Pancreas (tissue), 10 donors: ENCODE measurements at places on chromosomes 5 and 9.

DNA sequence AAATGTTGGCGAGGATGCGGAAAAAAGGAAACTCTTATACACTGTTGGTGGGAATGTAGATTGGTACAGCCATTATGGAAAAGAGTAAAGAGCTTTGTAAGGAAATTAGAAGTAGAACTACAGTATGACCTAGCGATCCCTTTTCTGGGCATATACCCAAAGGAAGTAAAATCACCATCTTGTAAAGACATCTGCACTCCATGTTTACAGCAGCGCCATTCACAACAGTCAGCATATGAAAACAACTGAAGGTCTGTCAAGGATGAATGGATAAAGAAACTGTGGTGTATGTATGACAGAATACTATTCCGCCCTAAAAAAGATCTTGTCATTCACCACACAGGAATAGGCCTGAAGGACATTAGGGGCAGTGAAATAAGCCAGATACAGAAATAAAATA lies 27.7 kb upstream of the SLC25A51 start:
- no peak overlapping the region for H3K27ac ChIP-seq
- no peak overlapping the region for H3K4me3 ChIP-seq
- no peak for DNase-seq
- no peaks in the 10 kb centered on the region for H3K4me1 ChIP-seq
- H3K36me3 ChIP-seq: no peaks in the 10 kb centered on the region
- H3K27me3 ChIP-seq: no peaks in the 10 kb centered on the region

DNA sequence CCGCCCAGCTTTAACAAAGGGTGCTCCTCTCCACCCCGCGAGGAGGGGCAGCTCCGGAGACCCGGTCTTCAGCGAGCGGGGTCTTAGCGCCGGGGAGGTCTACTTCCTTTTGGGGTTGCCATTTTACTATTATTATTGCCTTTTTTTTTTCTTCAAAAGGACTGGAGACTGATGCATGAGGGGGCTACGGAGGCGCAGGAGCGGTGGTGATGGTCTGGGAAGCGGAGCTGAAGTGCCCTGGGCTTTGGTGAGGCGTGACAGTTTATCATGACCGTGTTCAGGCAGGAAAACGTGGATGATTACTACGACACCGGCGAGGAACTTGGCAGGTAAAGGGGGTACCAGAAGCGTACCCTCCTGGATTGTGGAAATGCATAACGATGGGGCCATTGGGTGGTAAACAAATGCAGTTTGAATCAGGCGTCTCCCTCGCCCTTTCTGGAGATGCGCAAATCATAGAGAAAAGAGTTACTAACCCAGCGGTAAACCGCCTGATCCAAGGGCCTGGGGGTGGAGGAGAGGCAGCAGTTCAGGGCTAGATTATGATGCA lies 1.2 kb downstream of the DAPK1 start:
- DNase-seq: no peak
- no peaks in the 10 kb centered on the region for H3K27me3 ChIP-seq
- H3K36me3 ChIP-seq: no peaks in the 10 kb centered on the region
- peak overlapping the region; percentile 80 for H3K4me3 ChIP-seq

GRCh38 chr5:176793343-176793699 lies 17.0 kb upstream of the UNC5A start:
- H3K4me1 ChIP-seq: no peaks in the 10 kb centered on the region
- H3K27ac ChIP-seq: no peak overlapping the region
- no peak overlapping the region for H3K4me3 ChIP-seq

GRCh38 chr9:108775901-108776306 lies 79.9 kb downstream of the ACTL7B start:
- no peak overlapping the region for H3K4me3 ChIP-seq
- no peaks in the 10 kb centered on the region for H3K27me3 ChIP-seq
- no peak for DNase-seq
- H3K4me1 ChIP-seq: no peaks in the 10 kb centered on the region
- H3K36me3 ChIP-seq: no peaks in the 10 kb centered on the region

- no peaks in the 10 kb centered on the region for H3K4me1 ChIP-seq
- DNase-seq: no peak
- no peak overlapping the region for H3K27ac ChIP-seq
- no peaks in the 10 kb centered on the region for H3K27me3 ChIP-seq
- H3K36me3 ChIP-seq: no peaks in the 10 kb centered on the region
- no peak overlapping the region for H3K4me3 ChIP-seq
These were observed 34.8 kb downstream of the TRPC7 start for GRCh38 chr5:136330353-136331038.

DNA sequence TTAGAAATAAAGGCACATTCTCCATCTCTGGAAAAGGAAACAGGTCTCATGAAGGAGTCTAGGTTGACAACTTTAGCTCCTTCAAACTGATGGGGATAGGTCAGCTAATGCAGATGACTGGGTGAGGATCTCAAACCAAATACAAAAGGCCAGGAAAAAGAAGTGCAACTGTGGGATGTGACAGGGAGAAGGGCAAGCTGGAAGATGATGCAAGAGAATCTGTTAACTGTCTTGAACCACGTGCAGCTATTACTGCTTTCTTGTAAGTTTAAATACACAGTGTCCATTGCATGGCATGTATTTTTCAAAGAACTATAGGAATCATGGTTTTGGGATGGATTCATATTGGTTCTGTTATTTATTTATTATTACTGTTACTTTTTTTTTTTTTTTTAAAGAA lies 331.8 kb downstream of the NDUFS4 start:
- H3K36me3 ChIP-seq: no peaks in the 10 kb centered on the region
- H3K27ac ChIP-seq: no peak overlapping the region

GRCh38 chr9:75105841-75106240 lies 17.5 kb downstream of the OSTF1 start:
- no peaks in the 10 kb centered on the region for H3K27me3 ChIP-seq
- no peak for DNase-seq
- H3K36me3 ChIP-seq: no peaks in the 10 kb centered on the region
- H3K4me3 ChIP-seq: no peak overlapping the region
- peaks cover 14% of the 10 kb centered on the region for H3K4me1 ChIP-seq

DNA sequence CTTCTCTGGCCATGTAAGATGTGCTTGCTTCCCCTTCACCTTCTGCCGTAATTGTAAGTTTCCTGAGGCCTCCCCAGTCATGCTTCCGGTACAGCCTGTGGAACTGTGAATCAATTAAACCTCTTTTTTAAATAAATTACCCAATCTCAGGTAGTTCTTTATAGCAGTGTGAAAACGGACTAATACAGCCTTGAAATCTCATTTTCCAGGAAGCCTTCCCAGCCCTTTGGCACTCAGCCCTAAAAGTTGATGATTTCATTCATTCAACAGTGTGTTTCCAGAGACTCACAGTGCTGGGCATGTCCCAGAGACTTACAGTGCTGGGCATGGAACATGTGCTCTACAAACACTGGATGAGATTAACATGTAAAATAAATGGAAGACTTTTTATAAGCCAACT lies 135.8 kb downstream of the DCP2 start:
- DNase-seq: no peak
- no peaks in the 10 kb centered on the region for H3K36me3 ChIP-seq
- H3K27ac ChIP-seq: no peak overlapping the region
- no peak overlapping the region for H3K4me3 ChIP-seq
- no peaks in the 10 kb centered on the region for H3K27me3 ChIP-seq
- H3K4me1 ChIP-seq: no peaks in the 10 kb centered on the region

GRCh38 chr5:56876327-56876726 lies 33.1 kb upstream of the SETD9 start:
- H3K36me3 ChIP-seq: no peaks in the 10 kb centered on the region
- no peak overlapping the region for H3K4me3 ChIP-seq
- no peak for DNase-seq
- H3K4me1 ChIP-seq: no peaks in the 10 kb centered on the region
- no peaks in the 10 kb centered on the region for H3K27me3 ChIP-seq

DNA sequence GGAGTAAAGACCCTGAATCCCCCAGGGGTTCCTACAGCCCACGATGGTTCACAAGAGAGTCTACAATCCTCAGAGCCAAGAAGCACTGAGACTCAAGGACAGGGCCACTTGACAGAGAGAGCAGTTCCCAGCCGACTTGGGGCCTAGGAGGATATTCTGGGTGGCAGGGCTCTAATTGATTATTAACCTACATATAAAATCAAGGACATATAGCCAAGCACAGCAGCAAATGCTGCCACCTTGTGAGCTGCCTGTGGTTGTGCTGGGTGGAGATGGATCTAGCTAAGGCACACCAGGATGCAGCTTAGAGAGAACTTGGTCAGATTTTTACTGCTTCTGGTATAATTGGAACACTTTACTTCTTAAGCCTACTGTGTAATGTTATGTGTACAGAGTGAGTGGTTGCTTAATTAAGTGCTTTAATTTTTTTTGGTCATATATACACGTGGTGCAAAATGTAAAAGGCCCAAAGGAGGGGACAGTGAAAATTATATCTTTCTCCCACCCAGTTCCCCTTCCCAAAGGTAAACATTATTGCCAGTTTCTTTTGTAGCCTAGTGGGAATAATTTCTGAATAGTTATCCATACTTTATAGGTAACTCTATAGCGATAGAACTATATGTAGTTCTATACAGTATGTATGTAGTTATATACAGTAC lies 78.8 kb downstream of the F2RL2 start:
- no peaks in the 10 kb centered on the region for H3K36me3 ChIP-seq
- peaks cover 34% of the 10 kb centered on the region for H3K4me1 ChIP-seq
- H3K27me3 ChIP-seq: no peaks in the 10 kb centered on the region

DNA sequence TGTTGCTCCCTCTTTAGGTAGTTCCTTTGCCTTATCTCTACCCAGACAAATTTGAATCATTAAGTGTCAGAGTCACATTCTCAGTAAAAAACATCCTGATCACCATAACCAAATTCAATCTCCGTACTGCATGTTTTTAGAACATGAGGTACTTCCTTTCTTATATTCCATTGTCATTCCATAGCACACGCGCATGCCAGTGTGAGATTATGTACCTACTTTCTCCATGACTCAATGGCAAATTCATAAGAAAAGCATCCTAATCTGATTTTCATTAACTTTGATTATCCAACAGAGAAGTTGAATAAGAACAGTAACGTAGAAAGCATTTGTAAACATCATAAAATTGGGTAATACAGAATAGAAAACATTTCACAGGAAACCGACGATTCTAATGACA lies 1118.6 kb upstream of the CDH9 start:
- DNase-seq: no peak

GRCh38 chr5:135631391-135631790 lies 52.6 kb upstream of the CXCL14 start:
- H3K4me3 ChIP-seq: no peak overlapping the region
- no peak overlapping the region for H3K27ac ChIP-seq
- no peaks in the 10 kb centered on the region for H3K4me1 ChIP-seq
- H3K36me3 ChIP-seq: no peaks in the 10 kb centered on the region
- no peaks in the 10 kb centered on the region for H3K27me3 ChIP-seq

- DNase-seq: no peak
- no peaks in the 10 kb centered on the region for H3K4me1 ChIP-seq
- H3K27me3 ChIP-seq: no peaks in the 10 kb centered on the region
- no peak overlapping the region for H3K4me3 ChIP-seq
- no peaks in the 10 kb centered on the region for H3K36me3 ChIP-seq
- H3K27ac ChIP-seq: no peak overlapping the region
These were observed 54.7 kb downstream of the GLDC start for GRCh38 chr9:6590772-6591384.

DNA sequence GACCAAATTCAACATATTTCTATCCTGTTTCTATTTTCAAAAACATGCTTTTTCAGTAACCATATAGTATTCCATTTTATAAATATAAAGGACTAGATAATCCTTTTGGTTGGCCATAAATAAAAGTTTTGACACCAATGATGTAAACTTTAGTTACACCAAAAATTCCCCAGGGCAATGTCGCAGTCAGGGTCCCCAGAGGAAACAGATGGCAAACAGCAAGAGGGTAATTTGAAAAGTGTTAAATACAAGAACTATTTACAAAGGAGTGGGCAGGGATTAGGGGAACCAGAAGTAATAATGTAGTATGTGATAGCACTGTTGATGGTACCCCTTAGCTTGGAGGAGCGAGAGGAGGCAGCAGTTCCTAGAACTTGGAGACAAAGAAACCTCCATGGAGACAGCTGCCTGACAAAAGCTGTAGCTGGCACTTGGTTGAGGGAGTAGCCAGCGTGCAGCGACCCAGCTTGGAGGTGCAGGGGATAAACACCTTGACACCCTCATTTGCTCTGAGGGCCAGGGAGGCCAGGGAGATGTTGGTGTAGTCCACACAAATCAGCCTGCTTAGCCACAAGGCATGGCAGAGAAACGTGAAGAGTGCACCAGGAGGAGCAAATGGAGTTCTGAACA lies 18.3 kb upstream of the MSANTD3 start:
- no peak for DNase-seq
- H3K27ac ChIP-seq: no peak overlapping the region
- H3K4me1 ChIP-seq: no peaks in the 10 kb centered on the region
- no peak overlapping the region for H3K4me3 ChIP-seq

DNA sequence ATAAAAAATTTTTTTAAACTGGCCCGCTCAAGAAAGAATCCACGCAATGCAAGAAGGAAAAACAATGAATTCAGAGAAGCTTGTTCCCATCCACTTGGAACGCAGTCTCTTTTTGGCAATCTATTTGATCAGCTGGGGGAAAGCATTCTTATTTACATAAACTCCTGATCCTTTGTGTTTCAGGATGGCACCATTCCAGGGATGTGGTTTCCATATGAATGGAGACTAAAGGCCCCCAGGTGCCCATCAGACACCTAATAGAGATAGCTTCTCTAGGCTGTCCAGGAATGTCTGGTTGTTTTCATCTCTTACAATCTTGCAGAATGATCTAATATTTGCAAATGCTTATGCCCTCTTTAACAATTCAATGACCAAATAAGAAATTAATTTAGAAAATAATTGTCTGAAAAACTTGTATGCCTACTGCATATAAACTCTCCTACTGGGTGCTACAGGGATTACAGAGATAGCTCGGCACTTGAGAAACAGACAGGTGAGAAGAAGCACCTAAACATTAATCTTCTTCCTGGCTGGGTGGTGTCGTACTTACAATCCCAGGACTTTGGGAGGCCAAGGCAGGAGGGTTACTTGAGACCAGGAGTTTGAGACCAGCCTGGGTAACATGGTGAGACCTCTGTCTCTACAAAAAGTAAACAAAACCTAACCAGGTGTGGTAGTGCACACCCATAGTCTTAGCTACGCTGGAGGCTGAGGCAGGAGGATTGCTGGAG lies 3.0 kb upstream of the RASGRF2 start:
- no peak overlapping the region for H3K27ac ChIP-seq
- no peak overlapping the region for H3K4me3 ChIP-seq
- H3K36me3 ChIP-seq: no peaks in the 10 kb centered on the region
- no peaks in the 10 kb centered on the region for H3K27me3 ChIP-seq
- H3K4me1 ChIP-seq: no peaks in the 10 kb centered on the region

GRCh38 chr5:96909435-96909834 lies 26.4 kb upstream of the LNPEP start:
- DNase-seq: no peak
- H3K27me3 ChIP-seq: no peaks in the 10 kb centered on the region
- no peaks in the 10 kb centered on the region for H3K36me3 ChIP-seq
- no peak overlapping the region for H3K27ac ChIP-seq

- H3K27me3 ChIP-seq: no peaks in the 10 kb centered on the region
- no peaks in the 10 kb centered on the region for H3K36me3 ChIP-seq
- H3K4me3 ChIP-seq: no peak overlapping the region
- no peaks in the 10 kb centered on the region for H3K4me1 ChIP-seq
These were observed 39.2 kb downstream of the YIPF5 start for GRCh38 chr5:144131261-144131660.

- no peaks in the 10 kb centered on the region for H3K27me3 ChIP-seq
- no peak overlapping the region for H3K27ac ChIP-seq
- no peak for DNase-seq
- H3K4me1 ChIP-seq: no peaks in the 10 kb centered on the region
- H3K4me3 ChIP-seq: no peak overlapping the region
These were observed 121.5 kb upstream of the RAI14 start for GRCh38 chr5:34534523-34535103.

GRCh38 chr9:96400132-96400910 lies 16.8 kb upstream of the SLC35D2 start:
- no peak overlapping the region for H3K4me3 ChIP-seq
- no peaks in the 10 kb centered on the region for H3K36me3 ChIP-seq
- H3K4me1 ChIP-seq: no peaks in the 10 kb centered on the region
- DNase-seq: no peak
